Karpas-422 (cell line): ENCODE measurements at places on chromosomes 1 and 21.

- no peak for DNase-seq
These were observed 12.9 kb downstream of the MORN1 start for GRCh38 chr1:2378441-2378851.

GRCh38 chr1:228830185-228830953, 95.1 kb downstream of the RHOU start:
- DNase-seq = no peak

- no peak for DNase-seq
These were observed 36.4 kb downstream of the CFAP74 start for GRCh38 chr1:1967151-1967550.

- DNase-seq = no peak
These were observed 43.6 kb upstream of the GRHL3 start for GRCh38 chr1:24275510-24275909.

GRCh38 chr1:160739098-160739511, at the start of gene SLAMF7:
SLAMF7 (plus strand) TSS chr1:160739247; CDS start chr1:160739302, 55 bp downstream.
- no peak for DNase-seq

DNA sequence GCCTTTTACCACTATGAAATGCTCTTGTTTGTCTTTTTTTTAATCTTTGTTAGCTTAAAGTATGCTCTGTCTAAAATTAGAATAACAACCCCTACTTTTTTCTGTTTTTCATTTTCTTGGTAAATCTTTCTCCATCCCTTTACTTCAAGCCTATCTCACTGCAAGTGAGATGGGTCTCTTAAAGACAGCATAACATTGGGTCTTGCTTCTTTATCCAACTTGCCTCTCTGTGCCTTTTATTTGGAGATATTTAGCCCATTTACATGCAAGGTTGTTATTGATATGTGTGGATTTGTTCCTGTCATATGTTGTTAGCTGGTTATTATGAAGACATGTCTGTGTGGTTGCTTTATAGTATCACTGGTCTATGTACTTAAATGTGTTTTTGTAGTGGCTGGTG, 41.3 kb upstream of the SSX2IP start:
- no peak for DNase-seq

- no peak for DNase-seq
These were observed 102.7 kb downstream of the RASAL2 start for GRCh38 chr1:178196631-178197030.

GRCh38 chr1:176745945-176746344, 283.0 kb downstream of the PAPPA2 start:
- no peak for DNase-seq

GRCh38 chr1:50915621-50916020, 44.4 kb downstream of the FAF1 start:
- DNase-seq = no peak

- DNase-seq = no peak
These were observed 124.1 kb downstream of the CAMTA1 start for GRCh38 chr1:6909401-6909800.

GRCh38 chr1:14106126-14106525, 406.1 kb downstream of the PRDM2 start:
- DNase-seq = no peak

DNA sequence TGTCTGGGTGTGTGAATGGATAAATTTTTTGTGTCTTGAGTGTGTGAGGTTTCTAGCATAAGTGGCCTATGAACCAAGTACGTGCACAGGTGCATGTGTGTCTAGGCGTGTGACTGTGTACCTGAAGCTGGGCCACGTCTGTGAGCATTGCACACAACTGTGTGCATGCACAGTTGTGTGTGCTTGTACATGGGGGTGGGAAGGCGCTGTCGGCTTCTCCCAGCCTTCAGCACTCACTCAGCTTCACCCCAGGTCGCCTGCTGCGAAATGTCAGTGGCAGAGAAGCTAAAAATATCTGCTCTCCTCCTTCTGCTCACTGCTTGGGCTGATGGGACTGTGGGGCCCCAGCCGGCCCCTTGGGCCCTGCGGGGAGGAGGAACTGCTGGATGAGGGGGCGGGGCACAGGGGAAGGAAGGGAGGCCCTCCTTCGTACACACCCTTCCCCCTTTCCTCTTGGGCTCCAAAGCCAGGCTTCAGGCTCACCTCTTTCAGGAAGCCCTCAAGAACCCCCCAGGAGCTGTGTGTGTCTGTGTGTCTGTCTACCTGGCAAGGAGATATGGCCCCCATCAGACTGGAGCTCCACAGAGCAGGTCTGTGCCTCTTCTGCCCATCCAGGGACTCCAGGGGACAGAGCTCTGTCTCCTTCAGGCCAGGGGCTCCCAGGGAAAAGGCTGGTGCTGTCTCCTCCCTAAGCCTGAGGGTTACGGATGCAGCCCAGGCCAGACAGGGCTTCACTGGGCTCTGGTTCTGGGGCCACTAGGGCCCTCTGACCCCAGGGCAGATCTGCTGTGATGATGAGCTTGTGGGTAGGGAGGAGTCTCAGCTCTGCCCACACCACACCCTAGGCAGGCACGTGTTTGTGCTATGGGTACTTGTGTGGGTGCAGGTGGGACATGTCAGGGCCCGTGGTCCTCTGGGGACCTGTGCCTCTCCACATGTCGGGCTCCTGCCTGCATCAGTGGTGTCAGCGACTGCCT, 35.6 kb upstream of the WASF2 start:
- peak; percentile 87 for DNase-seq

GRCh38 chr1:207890136-207890738, 20.7 kb downstream of the CD34 start:
- DNase-seq = no peak

GRCh38 chr1:27299385-27300271, 22.3 kb upstream of the TMEM222 start:
- no peak for DNase-seq

- no peak for DNase-seq
These were observed 71.2 kb upstream of the RUNX3 start for GRCh38 chr1:25001125-25001915.

- peak; percentile 59 for DNase-seq
These were observed 6.1 kb downstream of the ZNF692 start for GRCh38 chr1:248852481-248853405.

GRCh38 chr1:27021354-27022031, 8.8 kb upstream of the TENT5B start:
- no peak for DNase-seq

DNA sequence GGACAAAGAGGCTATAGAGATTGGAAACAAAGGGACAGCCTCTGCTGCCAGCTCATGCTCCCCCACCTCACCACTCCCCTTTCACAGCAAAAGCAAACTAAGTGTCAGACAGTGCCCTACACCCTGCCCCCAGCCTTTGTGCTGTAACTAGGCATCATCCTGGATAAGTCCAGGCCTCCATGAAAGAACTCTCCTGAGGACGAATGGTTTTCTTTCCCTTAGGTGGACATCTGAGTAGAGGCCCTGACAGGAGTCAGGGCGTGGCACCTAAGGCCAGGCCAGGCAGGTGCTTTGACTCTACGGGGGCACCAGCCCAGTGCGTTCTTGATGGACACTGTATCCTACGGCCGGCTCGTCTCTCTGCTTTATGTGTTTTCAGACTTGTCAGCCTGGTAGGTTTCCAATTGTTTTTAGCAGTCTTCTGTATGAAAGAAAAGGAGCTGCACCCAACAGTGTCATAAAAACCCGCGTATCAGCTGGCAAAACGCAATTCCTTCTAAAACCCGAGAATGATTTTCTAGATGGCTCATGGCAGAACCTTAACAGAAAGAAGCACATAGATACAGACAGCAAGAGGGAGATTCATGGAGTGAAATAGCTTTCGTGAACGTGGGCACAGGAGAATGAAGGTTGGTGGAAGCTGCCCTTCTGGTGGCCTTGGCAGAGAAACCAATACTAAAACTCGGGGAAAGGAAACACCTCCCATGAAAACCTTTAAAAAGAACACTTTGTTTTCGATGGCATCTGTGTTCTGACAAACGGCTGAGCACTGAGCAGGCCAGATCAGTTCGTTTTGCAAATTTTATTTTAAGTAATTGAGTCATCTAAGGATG, 51.7 kb upstream of the AJAP1 start:
- no peak for DNase-seq

DNA sequence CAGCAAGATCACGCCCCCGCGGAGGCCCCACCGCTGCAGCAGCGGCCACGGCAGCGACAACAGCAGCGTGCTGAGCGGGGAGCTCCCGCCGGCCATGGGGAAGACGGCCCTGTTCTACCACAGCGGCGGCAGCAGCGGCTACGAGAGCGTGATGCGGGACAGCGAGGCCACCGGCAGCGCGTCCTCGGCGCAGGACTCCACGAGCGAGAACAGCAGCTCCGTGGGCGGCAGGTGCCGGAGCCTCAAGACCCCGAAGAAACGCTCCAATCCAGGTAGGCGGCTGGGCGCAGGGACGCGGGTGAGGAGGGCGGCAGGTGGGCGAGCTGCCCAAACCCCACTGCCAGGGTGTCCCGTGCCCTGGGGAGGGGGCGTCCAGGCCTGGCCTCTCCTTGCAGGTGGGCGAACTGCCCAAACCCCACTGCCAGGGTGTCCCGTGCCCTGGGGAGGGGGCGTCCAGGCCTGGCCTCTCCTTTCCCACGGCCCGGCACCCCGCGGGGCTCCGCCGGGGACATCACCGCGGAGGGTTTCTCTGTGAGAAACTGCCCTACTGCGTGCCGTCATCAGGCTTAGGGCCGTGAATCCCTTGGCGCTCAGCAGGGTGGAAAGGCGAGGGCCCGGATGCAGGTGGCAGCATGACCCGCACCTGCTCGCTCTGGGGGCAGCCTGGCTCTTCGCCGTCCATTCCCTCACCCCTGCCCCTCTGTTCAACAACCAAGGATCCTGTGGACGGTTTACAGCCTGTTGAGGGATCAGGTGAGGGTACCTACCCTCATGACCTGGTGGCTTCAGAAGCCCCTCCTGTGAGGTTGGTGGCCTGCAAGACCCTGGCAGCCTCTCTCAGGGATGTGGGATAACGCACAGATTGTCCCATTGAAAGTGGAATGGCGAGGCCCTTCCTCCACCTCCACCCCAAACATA, 534.0 kb downstream of the KIF26B start:
- no peak for DNase-seq

GRCh38 chr1:17728123-17728712, 26.9 kb upstream of the ACTL8 start:
- DNase-seq = no peak

DNA sequence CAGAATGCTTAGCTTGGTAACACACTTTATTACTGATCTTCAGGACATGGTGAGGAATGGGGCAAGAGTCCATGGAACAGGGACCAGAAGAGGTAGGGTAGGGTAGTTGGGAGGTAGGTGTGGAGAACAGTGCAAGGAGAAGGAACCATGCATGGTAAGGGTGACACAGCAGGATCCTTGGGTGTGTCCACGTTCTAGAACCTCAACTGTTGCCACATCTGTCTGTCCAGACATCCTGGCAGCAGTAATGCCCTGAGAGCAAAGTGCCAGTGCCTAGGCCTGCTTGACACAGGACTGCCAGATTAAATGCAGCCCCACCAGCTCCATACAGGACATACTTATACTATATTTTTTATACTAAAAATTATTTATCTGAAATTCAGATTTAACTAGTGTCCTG, 13.9 kb downstream of the DMAP1 start:
- DNase-seq = no peak

GRCh38 chr1:204493145-204493983, 1.2 kb downstream of the PIK3C2B start:
- no peak for DNase-seq

DNA sequence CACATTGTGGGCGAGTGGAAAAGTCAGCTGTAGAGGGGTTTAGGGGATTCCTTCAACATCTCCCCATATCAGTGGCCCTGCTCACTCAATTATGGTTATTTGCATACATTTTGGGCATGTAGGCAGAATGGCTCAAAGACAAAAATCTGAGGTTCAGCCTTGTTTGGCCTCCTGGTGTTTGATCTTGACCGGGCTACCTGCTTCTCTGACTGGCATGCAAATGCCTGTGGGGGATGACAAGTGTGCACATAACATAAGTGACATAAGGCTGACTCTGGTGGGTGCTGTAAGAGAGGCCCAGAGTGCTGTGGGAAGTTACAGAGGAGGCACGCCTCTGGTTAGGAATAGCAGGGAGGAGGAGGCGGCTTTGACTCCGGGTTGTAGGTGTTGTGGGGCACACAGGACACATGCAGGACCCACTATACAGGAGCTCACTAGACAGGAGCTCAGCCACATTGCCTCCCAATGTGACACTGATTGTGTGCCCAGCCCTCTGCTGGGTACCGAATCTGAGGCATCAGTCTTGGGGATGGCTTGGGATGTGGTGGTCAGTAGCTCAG, 29.4 kb upstream of the IL19 start:
- no peak for DNase-seq

DNA sequence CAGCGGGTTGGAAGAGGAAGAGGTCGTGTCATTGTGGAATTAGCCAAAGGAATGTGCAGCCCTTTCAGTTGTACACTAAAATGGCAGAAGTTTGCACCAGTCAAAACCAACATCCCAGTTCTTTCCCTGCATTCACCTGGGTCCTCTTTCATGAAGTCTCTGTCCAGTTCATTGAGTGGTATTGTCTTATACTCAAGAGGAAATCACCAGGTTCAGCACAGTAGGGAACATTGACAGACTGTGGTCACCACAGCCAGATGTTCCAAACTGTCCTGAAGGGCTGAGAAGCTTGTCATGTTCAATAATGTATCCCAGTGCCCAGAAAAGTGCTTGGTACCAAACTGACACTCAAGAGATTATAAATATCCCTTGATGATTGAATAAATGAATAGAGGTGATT, 131.6 kb downstream of the GLUL start:
- DNase-seq = no peak

- DNase-seq = no peak
These were observed 22.1 kb downstream of the AIM2 start for GRCh38 chr1:159054427-159054826.

DNA sequence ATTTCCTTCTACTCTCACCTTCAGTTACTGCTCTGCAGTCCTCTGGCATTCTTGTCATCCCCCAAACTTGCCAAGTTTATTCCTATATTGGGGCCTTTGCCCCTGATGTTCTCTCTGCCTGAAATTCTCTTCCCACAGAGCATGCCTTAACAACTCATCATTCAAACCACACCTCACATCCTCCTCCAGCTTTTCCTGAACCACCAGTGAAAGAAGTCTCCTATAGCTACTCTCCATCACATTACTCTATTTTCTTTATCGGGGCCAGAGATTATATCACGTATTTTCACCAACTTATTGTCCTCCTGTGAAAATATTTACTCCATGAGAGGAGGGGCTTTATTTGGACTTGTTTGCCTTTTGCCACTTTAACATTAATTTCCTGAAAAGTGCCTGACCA, 32.1 kb downstream of the EXTL2 start:
- DNase-seq = no peak

DNA sequence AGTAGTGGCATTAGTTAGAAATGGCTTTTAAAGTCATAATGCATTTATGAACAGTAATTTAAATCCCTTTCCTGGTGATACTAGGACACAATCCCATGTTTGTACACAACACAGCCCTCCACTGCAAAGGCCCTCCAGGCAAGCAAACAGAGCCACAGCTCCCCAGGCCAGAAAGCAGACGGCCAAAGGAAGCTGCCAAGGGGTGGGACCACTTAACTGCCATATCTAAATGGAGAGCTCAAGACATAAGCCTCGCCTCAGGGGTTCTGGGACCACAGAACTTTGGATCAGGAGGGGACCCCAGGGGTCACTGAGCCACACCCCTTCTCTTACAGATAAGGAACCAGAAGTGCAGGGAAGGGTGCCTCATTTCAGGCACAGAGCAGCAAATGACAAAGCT, 189.7 kb downstream of the KCNH1 start:
- DNase-seq = no peak
